HFFc6 (cell line): ENCODE measurements at places on chromosomes 6 and 20. TPM values are rescaled to one million over a fixed set of nuclear protein-coding genes. Genes with fewer than 3 reads are reported as not detected.

GRCh38 chr6:53361549-53362031, 12.8 kb upstream of the ELOVL5 start:
- DNase-seq: peak; percentile 54

Gene SIRPD
- total RNA-seq: not detected in 3 replicates

DNA sequence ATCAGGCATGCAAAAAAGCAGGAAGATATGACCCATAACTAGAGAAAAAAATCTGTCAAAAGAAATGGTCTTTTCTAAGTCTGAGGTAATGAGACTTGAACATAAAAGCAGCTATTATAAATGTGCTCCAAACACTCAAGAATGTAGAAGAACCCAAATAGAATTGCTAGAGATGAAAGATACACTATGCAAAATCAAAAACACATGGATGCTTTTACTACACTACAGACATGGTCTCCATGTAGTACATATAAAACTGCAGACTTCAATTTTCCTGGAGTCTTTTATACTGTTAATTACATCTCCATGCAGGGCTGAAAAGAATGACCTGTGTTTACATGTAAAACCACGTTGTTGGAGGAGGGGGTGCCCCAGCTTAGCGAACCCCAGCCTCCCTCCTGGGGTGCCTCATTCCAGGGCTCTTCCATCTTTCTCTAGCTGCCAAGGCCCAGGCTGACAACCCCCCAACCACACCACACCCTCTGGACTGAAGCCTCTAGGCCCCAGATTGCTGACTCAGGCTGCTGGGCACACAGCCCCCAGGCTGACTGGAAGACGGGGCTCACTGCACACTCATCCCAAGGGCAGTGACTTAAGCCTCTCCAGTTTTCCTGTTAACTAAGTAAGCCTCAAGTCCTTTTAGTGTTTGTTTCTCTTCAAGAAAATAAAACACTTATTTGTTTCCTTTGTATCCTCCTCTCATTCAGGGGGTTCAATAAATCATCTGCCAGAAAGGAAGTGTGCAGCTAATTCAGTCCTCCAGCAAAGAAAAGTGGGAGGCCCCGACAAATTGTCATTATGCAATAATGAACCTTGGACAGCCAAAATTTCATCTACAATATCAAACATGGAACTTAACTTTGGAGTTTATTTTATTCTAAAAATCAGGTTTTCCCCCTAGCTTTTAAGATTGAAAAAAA, 26.0 kb upstream of the PLAGL1 start:
- DNase-seq: peak; percentile 80

DNA sequence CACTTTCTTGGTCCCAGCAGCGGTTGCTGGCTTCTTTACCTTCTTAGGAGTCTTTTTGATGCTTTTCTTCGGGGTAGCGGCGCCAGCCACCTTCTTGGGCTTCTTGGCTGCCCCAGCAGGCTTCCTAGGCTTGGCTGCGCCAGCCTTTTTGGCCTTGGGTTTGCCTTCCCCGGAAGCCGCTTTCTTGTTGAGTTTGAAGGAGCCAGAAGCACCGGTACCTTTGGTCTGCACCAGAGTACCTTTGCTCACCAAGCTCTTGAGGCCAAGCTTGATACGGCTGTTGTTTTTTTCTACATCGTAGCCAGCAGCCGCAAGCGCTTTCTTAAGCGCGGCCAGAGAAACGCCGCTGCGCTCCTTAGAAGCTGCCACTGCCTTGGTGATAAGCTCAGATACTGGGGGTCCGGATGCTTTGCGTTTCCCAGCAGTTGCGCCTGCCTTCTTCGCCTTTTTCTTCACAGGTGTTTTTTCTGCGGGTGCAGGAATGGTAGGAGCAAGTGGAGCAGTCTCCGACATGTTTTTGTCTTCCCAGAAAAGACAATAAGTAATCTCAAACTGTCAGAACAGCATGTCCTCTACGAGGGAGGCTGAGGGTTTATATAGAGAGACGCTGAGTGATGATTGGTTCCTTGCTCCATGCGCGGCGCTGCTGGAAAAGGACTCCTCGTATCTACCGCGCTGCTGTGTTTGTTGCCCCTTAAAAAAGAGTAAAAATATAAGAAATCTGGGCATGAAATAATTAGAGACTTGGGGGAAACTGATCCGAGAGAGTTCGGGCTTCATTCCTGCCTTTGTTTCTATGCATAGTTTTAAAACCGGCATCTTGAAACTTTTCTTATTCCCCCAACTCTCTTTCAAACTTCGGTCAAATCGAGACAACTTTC, 130.3 kb upstream of the BTN3A2 start:
- peak; percentile 78 for DNase-seq

- peak; percentile 16 for DNase-seq
Observed at GRCh38 chr20:50333812-50334211, 143.2 kb downstream of the CEBPB start.

Gene MPIG6B
- total RNA-seq: not detected in 2 replicates

GRCh38 chr6:149335924-149336608, 18.6 kb downstream of the TAB2 start:
- peak; percentile 79 for DNase-seq

DNA sequence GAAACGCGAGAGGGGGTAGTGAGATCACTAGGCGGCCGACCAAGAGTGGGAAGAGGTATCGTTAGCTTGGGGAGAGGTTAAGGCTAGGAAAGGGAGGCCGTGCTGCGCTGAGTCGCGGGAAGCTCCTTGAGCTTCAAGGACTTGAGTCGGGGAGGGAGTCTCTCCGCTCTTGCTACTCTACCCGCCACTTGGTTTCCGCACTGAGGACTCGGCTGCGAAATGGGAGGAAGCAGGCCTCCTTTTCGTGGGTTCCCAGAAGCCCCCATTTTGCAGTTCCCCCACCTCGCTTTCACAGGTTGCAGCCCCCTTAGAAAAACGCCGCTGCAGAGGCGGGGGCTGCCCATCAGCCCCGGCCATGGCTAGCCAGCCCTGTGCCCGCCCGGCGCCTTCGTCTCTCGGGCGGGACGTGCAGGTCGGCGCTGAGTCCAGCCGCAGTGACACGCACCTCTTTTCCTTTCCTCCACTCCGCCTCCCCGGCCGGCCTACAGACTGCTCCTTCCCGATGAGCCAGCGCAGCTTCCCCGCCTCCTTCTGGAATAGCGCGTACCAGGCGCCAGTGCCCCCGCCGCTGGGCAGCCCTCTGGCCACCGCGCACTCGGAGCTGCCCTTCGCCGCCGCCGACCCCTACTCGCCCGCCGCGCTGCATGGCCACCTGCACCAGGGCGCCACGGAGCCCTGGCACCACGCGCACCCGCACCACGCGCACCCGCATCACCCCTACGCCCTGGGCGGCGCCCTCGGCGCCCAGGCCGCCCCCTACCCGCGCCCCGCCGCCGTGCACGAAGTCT, 4.9 kb downstream of the VGLL2 start:
- DNase-seq: no peak

DNA sequence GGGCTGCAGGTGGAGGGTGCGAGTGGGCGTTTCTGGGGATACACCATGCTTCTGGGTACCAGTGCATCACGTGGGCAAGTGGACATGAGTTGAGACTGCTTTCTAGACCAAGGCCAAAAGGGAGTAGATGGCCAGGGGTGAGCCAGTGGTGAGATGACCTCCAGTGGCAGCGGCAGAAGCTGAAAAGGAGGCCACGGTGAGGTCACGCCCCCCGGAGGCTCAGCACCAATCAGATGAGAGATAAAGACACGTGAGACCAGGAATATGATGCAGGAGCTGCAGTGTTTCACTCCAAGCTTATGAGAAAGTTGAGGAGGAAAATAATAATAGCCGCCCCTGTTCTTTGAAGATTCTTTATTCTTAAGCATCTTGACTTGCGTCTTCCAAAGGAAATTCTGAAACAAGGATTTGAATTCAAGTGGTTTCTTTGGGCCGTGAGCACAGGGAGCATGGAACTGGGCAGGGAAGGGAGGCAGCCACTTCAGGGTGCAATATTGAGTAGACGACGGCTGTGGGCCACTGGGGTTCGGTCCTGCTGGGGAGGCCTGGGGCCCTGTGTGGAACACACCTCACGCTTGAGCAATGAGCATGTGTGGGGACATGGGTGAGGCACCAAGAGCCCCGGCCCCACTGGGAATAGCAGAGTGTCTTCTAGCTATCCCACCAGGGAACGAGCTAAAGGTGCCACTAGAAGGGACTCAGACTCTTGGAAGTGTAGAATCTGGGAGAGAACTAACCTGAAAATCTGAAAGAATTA, 156.7 kb upstream of the LRFN2 start:
- DNase-seq: no peak

DNA sequence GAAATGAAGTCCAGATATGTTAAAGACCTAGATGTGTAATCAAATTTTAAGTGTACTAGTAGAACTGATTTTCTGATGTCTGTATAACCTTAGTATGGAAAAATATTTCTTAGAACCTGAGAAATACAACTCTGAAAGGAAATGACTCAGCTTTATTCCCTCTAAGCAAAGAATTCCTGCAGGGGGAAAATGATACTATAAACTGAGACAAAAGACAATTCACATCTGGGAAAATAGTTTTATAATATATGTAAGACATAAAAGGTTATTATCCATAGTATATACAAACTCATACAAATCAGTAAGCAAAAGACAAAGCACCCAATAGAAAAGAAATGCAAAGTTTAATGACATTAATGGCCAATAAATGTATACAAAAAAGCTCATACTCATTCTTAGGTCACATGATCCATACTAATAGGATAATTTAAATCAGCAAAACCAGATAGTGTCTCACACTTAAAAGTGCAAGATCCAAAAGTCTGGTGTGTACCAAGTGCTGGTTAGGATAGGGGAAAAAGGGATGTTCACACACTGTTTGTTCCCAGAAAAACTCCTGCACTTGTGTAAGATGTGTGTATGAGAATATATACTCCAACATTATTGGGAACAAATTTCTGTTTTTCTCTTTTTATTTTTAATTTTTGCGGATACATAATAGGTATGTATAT, 22.6 kb downstream of the RNF217 start:
- no peak for DNase-seq

GRCh38 chr20:59042151-59042795, at the start of gene PRELID3B:
PRELID3B (minus strand) TSS chr20:59042786; CDS start chr20:59042730, 56 bp downstream.
- DNase-seq: no peak

Gene NKAIN4
- total RNA-seq: not detected in 3 replicates

- no peak for DNase-seq
Observed at GRCh38 chr6:168578036-168578435, 137.1 kb downstream of the SMOC2 start.

DNA sequence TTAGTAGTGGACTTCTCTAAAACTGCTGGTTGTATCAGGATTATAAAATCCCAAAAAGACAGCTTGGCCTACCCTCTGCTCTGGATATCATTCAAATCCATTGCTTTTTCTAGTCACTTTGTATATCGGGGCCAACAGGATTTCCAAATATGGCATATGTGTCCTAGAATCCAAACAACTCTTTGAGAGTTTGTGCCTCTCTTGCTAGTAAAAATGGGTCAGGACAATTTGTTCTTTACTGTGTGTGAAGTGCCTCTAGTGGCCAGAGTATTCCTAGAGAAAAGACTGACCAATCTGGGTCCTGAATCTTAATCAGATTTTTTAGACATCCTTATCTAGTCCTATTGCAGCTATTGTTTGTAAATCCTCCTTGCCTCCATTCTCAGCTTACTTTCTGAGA, 33.5 kb upstream of the MANEA start:
- DNase-seq: no peak

- peak; percentile 50 for DNase-seq
Observed at GRCh38 chr6:112232845-112233256, 21.5 kb downstream of the LAMA4 start.

Gene ALDH8A1
- total RNA-seq: 0.27 TPM in 1 of 3 replicates, not detected in the others

Gene COX4I2
- total RNA-seq: not detected in 2 replicates

GRCh38 chr6:72691249-72691648, 69.4 kb downstream of the KCNQ5 start:
- no peak for DNase-seq

GRCh38 chr20:45095805-45096238, 5.1 kb downstream of the KCNS1 start:
- DNase-seq: peak; percentile 54

GRCh38 chr6:72739368-72739779, 117.5 kb downstream of the KCNQ5 start:
- DNase-seq: no peak

DNA sequence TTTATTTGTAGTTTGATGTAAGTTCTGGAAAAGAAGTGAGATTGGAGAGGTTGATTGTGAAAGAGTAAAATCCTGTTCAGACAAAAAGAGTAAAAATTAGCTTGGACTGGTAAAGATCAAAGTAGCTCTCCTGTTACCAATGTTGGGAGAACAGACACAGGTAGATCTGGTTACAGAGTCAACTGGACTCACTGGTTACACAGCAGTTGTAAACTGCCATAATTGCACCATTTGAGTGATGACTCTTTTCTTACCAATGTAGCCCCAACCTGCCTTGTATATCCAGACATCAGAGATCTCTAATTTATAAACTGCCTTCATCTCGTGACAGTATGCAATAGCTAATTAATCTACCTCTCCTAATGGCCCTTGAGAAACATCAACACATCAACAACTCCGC, 165.6 kb upstream of the PRSS16 start:
- no peak for DNase-seq

Gene LAMA2
- total RNA-seq: 6.8 to 10.0 TPM (median 9.3 TPM) in 3 replicates

Gene PAK5
- total RNA-seq: not detected in 2 replicates

- DNase-seq: no peak
Observed at GRCh38 chr6:43497689-43498088, 12.5 kb downstream of the LRRC73 start.

Gene CALHM4
- total RNA-seq: 0.21 TPM in 1 of 3 replicates, not detected in the others

Gene PIM1
- total RNA-seq: 3.7 to 5.0 TPM (median 4.9 TPM) in 3 replicates

Gene NOX3
- not detected in 3 replicates for total RNA-seq

DNA sequence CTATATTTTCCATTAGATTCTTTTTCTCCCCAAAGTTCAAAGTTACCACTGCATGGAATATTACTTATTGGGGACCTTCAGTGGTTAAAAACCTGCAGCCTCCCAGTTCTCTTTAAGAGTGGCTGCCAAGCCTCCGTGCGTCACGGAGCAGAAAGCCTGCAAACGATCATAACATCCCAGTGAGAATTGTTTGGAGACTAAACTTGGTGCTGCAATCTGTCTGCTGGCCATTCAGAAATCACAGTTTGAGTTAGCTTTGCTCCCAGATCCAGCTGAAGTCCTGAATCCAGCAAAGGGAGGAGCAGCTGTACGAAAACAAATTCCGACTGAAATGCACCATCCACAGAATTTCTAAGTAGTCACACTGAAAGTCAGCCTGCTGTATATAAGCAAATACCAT, 213.5 kb upstream of the PDE10A start:
- no peak for DNase-seq

DNA sequence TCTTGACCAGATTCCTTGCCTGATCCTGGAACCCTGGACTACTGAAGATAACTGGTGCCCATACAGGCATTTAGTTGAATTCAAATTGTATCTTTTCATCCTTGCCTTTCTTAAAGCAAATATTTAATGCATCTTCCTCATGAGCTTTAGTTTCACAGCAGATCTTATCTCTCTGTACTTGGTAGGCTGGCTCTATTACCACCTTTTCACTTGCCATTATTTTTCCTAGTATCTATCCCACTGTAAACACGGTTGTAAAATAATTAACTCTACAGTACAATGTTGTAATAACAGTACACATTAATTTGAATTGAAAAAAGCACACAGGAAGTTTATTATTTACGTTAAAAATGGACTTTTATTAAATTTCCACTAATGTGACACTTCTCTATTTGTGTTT, 1286.9 kb downstream of the GRIK2 start:
- no peak for DNase-seq

DNA sequence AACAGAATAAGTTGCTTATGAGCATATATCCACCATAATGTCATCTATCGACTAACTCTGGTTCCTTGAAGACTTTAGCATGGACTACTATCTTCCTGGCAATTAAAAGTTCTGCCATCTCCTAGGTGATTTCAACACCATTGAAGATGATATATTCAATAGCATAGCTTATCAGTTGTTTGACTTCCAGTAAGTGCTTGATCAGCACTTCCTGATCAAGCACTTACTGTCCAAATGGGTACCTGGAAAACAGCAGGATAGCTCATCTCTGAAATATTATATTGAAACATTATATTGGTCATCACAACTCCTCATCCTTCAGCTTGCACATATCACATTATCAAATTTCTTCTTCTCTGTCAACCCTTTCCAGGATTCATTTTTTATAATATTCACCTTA, 75.5 kb upstream of the HMGCLL1 start:
- no peak for DNase-seq
